SK-N-DZ (cell line): ENCODE measurements at places on chromosomes 7 and 10.

DNA sequence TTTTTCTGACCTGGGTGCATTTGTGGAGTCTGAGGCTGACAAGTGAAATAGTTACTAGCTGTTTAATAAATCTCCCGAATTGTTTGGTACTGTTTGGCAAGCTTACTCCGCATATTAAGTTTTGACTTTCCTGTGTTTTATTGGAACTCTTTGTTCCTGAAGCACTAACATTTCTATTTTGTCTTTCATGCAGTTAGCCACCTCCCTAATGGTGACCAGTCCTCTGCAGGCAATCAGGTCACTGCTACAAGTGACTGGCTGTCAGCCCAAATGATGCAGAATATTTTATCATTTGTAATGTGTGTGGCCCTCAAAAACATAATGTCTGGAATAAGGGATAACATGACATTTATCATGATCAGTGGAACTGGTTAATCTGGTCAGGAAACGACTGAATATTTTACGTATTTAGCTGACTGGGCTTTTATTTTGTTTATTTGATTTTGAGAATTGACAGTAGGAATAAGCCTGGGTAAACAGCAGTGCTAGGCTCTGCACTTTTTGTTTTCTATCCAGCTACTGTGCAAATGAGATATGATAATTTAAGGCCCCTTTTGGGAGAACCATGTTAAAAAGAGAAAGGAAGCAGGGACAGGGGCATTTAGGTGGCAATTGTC is 82.9 kb downstream of the ST7 start:
- DNase-seq, result no peak

- no peak for DNase-seq
Measured at GRCh38 chr7:31883761-31884164, 186.4 kb downstream of the PDE1C start.

DNA sequence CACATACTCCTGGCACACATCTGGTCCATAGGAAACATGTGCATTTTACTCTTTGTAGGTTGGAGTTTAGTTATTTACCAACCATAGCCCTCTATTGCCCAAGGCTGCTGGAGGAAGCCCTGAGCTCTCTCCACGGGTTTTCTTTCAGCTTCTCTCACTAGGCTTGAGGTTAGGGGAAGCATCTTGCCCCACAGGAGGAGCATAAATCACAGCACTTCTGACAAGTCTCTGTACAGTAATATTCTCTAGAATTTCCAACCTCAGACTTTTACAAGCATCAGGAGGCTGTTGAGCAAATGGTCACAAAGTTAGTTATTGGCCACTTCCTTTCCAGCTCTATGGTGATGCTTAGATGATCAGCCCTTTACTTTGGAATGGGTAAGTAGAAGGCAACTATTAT is 122.9 kb upstream of the GLI3 start:
- no peak for DNase-seq

DNA sequence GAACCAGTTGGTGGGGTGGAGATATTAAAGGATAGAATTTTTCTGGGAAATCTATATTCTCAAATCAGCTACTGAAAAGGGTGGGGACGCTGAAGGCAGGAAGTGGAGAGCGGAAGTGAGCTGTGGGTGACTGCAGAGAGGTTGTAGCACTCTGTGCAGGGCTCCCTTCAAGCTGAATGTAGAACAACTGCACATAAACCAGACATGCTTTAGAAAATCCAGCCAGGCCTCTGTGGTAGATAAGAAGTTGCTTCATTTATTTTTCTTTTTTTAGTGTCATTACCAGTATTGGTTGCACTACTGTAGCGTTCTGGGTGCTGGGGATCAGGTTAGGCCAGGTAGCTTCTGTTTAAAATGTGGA is 127.8 kb downstream of the CELF2 start:
- no peak for DNase-seq

DNA sequence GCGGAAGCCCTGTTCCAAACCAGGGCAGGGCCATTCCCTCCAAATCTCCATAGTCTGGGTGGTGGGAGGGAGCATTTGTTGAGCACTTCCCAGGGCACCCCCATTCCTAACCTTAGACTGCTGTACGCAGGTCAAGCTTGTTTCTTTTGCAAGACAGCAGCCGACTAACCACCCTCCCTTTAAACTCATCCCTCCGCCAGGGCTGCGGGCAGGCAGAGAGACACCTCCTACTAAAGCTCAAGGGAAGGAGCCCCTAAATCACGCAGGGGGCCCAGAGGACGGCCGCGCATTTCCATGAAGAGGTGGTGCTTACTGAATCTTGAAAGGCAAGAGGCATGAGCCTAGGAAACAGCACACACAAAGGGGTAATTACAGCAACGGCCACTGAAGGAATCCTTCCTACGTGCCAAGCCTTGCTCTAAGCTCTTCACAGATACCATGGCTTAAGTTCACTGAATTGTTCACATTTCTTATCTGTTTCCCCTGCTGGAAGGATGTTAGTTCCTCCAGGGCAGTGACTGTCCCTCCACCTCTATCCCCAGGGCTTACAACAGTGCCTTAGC is 90.0 kb downstream of the PROSER2 start:
- no peak for DNase-seq
